Central memory CD4-positive, alpha-beta T cell (primary cell): ENCODE measurements at places on chromosomes 4 and X.

- DNase-seq = no peak
These were observed 47.5 kb upstream of the FAM120C start for GRCh38 chrX:54230435-54231148.

- no peak for DNase-seq
These were observed 72.5 kb downstream of the FAT1 start for GRCh38 chr4:186651181-186651603.

- DNase-seq = no peak
These were observed 680.0 kb downstream of the TRIML1 start for GRCh38 chr4:188819233-188819632.

- no peak for DNase-seq
These were observed 69.9 kb upstream of the WDR1 start for GRCh38 chr4:10186228-10187214.

- no peak for DNase-seq
These were observed 180.3 kb upstream of the MAGEB16 start for GRCh38 chrX:35617836-35618235.

- DNase-seq = no peak
These were observed 33.7 kb downstream of the TMEM150C start for GRCh38 chr4:82528074-82528473.

- DNase-seq = no peak
These were observed 36.7 kb upstream of the ANK2 start for GRCh38 chr4:113012786-113013185.

- no peak for DNase-seq
These were observed 63.2 kb downstream of the FRAS1 start for GRCh38 chr4:78120144-78120880.

- no peak for DNase-seq
These were observed 96.5 kb downstream of the ASB9 start for GRCh38 chrX:15173411-15173810.

DNA sequence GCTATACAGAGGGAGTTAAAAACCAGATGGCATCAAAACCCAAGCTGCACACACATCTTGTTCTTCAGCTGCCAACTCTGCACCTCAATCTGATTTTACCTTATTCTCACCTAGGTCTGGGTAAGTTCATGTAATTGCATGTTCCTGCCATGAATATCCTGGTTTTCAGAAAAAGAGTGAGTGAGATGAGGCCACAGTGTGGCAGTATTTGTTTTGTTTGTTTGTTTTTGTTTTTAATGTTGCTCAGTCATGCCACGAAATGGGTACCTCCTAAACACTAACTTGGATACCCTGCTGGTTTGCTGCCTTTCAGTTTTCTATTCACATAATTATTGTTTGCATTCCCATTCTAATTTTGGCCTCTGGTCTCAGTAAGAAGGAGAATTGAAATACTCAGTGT is 22.5 kb downstream of the TMEM164 start:
- DNase-seq = no peak

GRCh38 chr4:152514356-152514755 is 21.5 kb downstream of the FBXW7 start:
- DNase-seq = no peak

DNA sequence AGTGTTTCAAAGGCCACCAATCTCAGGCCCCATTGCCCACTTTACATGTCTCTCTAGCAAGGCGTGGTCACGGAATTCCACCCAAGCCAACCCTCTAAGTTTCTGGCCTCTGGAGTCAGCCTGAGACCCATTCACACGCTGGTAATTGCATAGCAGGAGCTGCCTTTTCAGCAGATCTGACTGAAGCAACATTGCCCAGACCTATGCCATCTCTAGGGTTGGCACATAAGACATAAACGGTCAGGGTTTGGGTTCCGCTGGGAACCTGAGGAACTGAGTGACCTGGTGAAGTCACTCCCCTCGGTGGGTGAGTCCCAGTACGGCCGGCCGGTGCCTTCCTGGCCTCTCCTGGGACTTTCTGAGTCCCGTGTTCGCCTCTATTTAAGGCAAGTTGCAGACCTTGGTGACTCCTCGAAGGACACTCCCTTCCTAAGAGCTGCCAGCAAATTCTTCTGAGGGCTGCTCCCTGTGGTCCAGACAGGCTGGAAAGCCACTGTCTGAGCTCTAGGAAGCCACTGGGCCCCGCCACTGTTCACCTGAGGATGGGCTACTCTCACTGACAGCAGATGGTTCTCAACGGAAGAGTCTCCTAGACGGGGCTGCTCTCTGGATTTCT is 15.9 kb downstream of the CTAG1A start:
- DNase-seq = no peak

DNA sequence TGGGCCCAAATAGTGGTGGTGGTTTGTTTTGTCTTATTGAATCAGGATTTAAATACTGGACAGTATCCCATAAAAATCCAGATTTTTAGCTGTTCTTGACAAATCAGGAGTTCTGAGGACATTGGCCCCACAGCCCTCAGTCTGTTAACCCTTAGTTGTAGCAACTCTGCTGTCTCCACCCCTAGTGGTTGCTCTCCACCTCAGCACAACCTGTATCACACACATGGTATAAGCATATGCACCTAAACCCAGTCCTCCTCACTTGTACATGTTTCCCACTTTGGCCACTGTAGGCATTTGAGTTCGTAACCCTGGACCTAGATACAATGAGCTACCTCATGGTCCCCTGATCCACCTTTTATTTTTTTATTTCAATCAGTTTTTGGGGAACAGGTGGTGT is 75.9 kb downstream of the MRPL1 start:
- no peak for DNase-seq

DNA sequence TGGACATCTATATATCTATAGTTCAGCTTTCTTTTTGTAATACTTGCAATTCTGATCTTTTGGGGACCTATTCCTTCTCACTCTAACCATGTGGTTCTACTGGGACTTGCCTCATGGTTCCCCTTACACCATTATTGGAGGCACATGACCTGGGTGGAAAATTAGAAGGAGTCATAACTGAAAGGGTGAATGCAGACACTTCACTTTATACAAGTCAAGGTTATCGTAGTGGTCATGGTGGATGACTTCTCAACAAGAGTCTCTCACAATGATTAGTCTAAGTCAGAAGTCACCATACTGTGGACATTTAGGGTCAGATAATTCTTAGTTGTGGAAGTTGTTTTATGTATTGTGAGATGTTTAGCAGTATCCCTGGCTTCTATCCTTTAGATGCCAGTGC is 10.5 kb upstream of the EIF4E start:
- no peak for DNase-seq

DNA sequence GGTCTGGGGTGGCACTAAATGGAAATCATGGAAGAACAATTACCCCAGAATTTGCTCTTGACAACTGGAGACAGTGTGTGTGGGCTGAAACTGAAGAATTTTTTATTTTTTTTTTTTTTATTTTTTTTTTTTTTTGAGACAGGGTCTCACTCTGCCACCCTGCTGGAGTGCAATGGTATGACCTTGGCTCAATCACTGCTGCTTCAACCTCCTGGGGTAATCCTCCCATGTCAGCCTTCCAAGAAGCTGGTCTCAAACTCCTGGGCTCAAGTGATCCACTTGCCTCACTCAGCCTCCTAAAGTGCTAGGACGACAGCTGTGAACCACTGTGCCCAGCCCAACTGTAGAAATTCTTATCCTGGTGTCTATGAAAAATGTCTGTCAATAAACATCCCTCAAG is 127.9 kb upstream of the MAP3K15 start:
- DNase-seq = no peak

DNA sequence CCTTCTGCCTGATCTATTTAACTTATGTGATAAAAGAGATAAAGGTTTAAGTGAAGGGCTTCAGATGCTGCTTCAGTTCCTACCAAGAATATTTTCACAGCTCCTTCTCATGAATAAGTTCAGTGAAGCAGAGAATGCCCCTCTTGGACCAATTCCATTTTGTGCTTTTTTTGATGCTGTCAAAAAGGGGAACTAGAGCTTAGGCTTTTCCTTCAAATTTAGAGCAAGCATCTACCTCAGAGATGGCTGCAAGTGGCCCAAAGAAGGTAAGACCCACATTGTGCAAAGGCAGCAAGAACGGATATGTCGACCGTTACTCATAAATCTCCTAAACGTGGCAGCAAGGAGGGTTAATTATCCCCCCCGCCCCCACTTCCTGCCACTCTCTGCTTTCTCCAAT is 4.5 kb downstream of the CHRDL1 start:
- DNase-seq = no peak

DNA sequence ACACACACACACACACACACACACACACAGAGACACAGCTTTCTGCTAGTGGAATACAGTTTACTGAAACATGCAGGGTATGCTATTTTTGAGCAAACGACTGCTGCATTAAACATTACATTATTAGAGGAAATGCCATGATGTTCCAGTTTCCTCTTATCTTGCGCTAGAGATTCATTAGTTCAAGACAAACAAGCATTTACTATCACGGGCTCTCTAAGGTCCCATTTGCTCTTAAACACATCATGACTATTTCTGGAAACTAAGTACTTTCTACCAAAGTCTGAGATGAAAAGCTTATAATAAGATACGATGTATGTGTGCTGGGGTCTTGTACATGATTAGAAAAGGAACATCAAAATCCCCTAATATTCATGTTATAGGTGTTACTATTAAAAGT is 48.8 kb downstream of the RPS3A start:
- DNase-seq = no peak

GRCh38 chr4:161249779-161250440 is 913.9 kb downstream of the FSTL5 start:
- DNase-seq = no peak
